ENCODE measurements at places on chromosomes 4 and X.

DNA sequence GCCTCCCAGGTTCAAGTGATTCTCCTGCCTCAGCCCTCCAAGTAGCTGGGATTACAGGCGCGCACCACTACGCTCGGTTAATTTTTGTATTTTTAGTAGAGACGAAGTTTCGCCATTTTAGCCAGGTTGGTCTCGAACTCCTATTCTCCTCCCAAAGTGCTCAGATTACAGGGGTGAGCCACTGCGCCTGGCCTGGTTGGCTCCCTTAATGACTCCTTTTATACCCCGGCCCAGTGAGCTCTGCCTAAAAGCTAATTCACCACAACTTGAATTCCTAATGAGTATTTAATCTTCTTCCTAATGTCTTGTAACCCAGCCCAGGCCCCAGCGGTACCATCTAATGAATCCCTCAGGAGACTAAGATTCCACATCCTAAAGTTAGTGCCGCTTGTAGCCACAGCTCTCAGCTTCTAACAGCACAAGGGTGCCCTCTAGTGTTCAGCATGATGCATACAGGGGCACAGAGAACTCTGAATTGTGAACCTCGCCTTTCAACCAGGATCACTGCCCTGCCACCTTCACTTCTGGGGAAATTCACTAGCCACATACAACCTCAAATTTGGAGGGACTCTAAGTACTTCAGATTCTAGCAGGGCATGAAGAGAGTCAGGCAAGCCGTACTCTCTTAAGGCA is 89.5 kb downstream of the OR13H1 start:
- peak; percentile 11 for DNase-seq

DNA sequence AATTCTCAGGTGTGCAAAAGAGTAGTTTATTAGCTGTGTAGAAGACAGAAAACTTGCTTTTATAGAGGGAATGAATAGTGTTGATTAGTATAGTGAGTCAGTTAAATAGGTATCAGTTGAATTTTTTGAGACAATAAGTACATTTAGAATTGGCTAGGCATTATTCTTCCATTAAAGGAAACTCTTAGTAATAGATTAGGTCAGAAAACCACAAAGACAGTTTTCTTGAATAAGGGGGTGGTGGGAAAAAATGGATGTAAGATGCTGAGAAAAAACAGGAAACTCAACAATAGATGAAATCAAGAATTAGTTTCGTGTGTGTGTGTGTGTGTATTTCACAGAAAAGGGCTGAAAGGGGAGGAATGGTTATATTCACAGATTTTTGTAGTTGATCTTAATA is 16.8 kb downstream of the CD38 start:
- no peak for DNase-seq

DNA sequence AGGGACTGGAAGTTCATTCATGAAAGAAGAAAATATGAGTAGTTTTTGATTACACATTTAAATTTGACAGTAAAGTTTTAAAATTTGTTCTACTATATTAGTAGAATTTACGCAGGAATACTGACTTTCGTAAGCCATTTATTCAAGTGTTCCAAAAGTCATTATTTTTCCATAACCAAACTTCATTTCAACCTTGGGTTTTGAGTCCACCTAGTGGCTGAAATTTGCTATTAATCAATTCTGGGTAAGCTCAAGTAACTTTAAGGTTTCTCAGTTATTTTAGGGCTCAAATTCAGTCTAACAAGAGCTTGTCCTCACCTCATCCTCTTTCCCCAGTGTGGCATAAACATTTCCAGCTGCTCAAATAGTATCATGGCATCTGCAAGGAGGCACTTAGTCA is 175.4 kb downstream of the SH3BGRL start:
- DNase-seq = no peak

GRCh38 chrX:103107836-103108235 is 14.9 kb upstream of the NXF3 start:
- DNase-seq = no peak

- DNase-seq = no peak
Observed at GRCh38 chrX:77693594-77693993, 92.4 kb downstream of the ATRX start.

DNA sequence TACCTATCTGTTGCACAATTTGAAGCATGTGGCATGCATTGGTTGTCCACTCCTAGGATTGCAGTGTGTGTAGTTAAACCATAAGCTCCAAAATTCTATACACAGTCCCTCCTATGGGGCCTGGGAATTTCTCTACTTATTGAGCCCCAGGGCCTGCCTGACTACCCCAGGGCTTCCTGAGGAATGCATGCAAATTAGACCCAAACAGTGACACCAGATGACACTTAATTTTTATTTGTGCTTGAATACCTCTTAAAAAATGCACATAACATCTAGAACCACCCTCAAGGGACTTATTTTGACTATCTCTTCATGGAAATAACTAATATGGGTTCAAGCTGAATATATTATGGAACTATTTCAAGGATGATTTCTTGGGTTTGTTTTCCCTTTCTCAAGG is 236.4 kb downstream of the PPP1R2C start:
- no peak for DNase-seq

DNA sequence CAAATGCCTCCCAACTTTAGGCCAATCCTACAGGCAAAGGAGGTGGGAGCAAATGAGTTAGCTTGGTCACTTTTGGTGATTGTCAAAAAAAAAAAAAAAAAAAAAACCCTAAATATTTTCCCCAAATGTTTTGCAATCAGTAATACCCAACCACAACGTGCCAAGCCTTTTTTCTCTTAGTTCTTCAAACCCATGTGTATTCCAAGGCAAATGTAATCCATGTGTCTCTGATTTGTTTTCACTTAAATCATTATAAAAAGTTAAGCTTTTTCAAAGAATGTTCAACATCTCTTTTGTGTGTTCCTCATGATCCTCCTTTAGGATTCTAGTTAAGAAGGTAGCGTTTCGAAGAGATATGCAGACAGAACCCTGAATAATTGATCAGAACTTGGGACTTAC is 328.4 kb downstream of the PAPSS1 start:
- no peak for DNase-seq
